Osteoblast (primary cell): ENCODE measurements at places on chromosomes 5 and 9.

- no peak for DNase-seq
Observed at GRCh38 chr5:146707316-146707715, 171.2 kb downstream of the PPP2R2B start.

DNA sequence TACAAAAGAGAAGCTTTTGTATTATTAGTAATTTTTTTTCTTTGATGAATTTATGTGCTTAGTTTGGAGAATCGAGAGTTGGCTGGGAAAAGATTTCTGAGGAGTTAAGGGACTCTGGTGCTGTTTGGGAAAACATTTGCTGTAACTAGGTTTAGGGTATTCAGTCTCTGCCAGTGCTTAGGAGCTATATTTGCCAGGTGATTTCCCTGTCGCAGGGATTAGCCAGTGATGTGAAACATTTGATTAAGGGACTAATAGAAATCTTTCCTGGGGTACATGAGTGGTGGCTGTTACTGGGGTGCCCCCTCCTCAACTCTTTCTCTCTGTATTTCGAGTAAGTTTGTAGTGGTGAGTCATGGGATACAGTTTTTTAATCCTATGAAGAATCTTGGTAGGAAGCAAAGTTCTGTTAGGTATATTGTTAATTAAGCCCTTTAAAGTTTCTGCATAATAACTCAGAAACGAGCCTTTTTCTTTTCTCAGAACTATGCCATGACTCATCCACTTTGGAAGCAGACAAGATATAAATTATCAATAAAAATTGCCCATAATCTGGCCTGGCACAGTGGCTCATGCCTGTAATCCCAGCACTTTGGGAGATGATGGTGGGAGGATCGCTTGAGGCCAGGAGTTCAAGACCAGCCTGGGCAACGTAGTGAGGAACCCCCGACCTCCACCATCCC lies 18.6 kb downstream of the RGMB start:
- no peak for DNase-seq

DNA sequence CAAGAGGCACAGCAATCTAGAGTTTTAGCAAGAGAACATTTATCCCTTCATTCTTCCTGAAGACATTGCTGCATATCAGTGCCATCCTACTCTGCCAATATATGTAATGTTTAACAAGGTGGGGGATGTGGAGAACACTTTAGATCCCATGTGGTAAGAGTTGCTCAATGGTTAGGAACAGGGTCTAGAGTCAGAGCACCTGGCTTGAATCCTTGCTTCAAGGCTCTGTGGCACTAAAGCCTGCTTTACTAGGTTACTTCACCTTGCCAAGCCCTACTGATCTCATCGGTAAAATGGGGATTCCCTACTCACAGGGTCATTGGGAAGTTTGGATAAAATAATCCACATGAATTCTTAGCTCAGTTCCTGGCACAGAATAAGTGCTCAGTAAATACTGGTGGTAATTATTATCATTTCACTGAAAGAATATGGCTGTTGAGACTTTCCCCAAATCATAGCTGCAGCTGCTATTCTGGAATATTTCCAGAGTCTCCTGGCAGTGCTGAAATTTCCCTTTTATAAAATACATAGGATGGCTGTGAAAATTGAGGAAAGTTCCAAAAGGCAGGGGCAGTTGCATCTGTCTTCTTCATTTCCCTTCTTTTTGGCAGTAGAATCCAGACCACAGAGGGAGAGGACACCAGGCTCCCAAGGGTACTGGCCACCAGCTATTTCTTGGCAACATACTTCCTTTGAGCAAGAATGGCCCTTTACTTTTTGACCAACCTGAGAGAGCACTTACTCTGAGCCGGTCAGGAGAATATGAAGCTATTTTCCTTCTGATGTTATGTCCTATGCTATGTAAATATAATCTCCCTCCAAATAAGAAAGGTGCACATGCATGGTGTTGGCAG lies 142.8 kb downstream of the PALM2AKAP2 start:
- no peak for DNase-seq

DNA sequence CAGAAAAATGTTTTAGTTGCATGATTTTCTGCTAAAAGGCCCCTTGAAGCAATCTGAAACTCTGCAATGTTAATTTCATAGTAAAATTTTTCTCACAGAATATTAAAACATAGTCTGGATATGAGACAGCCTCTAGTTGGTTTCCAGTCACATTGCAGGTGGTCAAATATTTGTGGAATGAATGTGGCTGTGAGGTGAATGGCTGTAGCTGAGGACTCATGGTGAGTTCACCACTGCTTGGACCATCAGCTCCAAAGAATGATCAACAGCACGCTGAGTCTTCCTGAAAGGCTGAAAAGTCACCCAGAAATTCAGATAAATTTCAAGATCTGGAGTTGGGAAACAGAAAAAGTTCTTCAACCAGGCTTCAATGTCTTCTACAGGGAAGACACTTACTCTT lies 79.8 kb downstream of the MAT2B start:
- DNase-seq, result peak; percentile 75

GRCh38 chr5:35826056-35826455 lies 30.6 kb upstream of the IL7R start:
- no peak for DNase-seq

DNA sequence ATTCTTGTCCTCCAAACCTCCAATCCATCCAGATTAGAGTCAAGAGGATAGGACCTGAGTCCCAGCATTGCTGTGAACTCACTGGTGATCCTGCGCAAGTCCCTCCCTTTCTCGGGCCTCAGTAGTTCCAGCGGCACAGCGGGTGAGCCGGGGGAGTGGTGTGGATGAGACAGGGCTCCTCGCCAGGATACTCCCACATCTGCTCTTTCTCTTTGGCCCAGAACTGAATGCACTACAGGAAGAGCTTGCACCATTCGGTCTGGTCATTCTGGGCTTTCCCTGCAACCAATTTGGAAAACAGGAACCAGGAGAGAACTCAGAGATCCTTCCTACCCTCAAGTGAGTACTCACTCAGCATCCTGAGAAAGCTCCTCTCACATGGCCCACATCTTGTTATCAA lies 6.3 kb downstream of the GPX3 start:
- no peak for DNase-seq

- DNase-seq, result no peak
Observed at GRCh38 chr5:40960037-40960436, 50.7 kb downstream of the C7 start.

DNA sequence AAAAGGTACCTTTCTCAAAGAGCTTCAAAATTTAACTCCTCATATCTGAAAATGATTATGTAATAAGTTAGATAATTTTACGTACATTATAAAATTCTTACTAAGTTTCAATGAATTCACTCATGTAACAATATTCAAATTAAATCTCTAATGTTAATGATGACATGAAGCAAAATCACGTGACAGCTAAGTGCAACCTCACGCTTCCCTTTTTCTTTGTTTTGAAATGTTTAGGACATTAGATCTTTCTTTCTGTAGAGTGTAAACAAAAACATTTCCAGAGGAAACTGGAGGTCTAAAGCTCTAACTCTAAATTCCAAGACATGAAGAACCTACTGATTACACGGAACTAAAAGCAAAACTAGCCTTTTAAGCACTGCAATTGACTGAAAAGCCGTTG lies 227.3 kb upstream of the TBCA start:
- no peak for DNase-seq

DNA sequence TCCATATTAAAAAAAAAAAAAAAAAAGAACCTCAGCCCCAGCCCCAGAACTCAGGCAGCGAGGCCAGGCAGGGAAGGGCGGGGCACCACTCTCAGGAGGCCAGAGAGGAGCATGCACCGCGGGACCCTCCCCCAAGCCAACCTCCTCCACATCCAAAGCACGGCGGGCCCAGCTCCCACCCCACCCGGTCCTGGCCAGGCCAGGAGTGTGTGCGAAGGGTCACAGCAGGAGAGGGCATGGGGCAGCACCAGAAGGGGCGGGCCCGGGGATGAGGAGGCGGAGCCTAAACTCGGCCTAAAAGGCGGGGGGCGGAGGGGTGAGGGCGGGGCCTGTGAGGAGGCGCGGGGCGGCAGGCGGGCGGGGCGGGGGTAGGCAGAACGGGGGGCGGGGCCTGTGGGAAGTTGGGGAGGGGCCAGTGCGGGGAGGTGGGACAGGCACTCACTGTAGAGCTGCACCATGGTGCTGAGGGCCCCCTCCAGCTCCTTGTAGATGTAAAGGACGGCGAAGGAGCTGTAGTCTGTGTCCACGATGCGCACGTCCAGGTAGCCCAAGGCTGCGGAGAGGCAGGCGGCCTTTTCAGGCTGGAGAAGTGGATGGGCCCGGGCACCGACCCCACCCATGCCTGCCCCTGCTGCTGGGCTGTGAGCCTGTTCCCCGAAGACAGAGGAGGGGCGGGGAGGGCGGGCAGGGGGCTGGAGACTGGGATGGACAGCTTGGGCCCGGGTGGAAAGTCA lies 1.2 kb downstream of the LCN15 start:
- peak; percentile 84 for DNase-seq

DNA sequence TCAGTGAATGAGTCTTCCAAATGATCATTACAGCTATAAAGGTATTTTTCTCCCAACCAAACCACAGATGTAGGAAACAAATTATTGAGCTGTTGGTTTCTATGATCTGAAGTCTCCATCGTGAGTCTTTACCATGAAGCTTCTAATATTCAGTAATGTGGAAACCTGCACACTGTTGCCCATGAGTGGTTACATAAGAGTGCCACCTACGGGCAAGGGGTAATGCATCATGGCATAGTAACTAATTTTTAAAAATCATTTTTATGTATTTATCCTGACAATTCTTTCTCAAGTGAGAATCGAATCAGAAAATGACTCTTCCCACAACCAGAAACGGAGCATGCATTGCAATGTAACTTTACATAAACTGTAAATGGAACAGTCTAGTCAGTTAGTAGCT lies 282.5 kb upstream of the SMARCA2 start:
- DNase-seq, result no peak

- DNase-seq, result no peak
Observed at GRCh38 chr5:58315794-58316193, 144.1 kb downstream of the PLK2 start.

DNA sequence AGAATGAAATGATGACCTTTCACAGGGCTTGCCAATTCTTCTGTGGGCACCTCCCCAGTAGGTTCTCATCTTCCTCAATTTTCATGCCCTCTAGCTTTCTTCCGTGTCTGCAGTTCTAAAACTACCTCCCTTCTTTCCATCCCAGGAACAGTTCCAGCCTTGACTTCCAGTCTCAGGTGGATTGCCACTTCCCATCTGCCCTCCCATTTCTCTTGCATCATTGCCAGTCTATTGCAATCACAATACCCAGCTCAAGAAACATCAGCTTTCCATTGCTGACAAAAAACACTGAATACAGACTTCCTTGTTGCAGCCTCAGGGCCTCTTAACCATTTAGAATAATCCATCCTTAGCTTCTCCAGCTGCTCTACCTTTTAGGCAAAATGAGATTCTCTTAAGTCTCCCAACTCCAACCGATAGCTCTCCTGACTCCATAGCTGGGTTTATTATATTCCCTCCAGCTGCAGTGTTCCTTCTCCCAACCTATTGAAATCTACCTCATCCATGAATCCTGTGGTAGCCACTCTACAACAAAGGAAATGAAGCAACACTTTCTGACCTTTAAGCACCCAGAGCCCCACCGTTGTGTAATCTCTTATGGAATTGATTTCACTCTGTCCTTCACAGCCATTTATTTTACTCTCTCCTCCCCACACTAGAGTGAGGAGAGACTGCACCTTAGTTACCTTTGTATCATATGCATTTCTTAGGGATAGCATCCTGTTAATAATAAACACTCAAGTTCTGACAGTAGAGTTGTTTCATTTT lies 75.6 kb upstream of the PCA3 start:
- no peak for DNase-seq

DNA sequence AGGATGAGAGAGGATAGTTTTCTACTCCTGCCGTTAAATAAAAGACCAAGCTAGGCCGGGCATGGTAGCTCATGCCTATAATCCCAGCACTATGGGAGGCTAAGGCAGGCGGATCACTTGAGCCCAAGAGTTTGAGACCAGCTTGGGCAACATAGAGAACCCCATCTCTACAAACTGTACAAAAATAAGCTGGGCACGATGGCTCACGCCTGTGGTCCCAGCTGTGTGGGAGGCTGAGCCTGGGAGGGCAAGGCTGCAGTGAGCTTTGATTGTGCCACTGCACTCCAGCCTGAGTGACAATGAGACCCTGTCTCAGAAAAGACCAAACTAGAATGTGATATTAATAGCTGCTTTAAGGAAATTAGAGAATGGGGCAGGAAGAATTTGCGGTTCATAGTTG lies 158.4 kb downstream of the NIPBL start:
- no peak for DNase-seq

GRCh38 chr9:130770093-130770492 lies 65.0 kb upstream of the ABL1 start:
- no peak for DNase-seq

DNA sequence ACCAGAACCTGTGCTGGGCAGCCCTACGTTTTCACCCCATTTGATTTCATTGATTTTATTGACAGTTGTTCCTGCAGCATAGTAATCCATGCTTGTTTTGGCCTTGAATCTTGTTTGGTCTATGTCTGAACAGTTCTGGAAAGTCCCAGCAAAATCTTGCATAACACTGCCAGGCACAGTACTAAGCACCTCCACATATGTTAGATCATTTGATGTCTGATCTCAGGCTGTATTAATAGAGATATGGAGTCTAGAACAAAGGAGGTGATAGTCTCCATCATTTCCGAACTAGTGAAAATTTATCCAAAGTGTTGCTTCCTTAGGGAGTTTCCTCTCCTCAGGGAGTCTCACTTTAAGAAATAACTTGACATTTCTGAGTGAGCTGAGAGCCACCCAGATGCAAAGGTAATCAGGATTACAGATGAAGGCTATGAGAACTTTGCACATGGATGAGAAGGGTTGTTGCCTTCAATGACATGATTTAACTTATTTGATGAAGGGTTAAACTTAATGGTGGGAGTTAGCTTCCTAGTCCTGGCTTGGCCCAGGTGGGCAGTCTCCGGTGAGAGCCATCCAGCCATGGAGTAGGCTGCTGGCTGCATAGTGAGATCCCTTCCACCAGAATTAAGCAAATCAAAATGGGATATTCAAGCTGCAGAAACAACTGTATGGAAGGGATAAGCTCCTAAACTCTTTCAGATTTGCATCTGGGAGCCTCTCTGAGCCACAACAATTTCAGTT lies 173.8 kb upstream of the MVB12B start:
- DNase-seq, result no peak

DNA sequence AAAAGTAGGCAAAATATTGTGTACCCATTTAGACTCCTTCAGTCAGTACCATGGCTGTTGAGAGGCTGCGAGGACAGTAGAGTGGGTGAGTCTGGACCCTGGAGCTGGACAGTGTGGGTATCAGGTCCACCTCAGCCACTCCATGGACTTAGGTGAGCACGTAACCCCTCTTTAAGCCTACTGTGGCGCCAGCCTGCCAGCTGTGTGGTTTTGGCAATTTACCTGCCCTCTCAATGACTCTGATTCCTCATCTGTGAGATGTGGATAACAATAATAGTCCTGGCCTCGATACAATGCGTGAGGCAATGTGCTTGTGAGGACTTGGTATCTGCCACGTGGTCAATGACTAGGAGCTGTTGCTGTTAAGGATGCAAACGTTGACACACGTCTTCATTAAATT lies 17.9 kb downstream of the SLC1A3 start:
- no peak for DNase-seq

DNA sequence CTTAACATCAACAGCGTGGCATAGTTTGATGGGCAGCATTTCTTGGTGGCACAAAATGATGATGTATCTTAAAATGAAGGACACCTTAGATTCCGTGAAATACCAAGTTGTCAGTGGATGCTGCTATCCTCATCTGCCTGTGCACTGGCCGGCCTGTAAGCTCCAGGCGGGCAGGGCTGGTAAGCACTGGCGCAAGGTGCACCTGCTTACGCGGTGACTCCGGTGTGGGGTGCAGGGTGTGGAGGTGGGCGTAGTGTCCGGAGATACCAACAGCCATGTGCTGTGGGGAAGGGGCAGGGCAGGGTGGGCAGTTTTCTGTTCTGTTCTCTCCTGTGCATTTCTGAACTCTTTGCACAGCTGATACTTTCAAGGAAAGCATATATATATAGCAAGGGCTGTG lies 101.5 kb downstream of the KCNT1 start:
- peak; percentile 47 for DNase-seq

GRCh38 chr5:56740868-56741267 lies 74.5 kb upstream of the MAP3K1 start:
- no peak for DNase-seq
